Fibroblast of villous mesenchyme (primary cell): ENCODE measurements at places on chromosomes 1 and 21. TPM values are rescaled to one million over a fixed set of nuclear protein-coding genes. Genes with fewer than 3 reads are reported as not detected.
A peak's percentile ranks its signal among the peaks of the same experiment; 100 is the strongest.

The SHISA4 gene
- total RNA-seq, result 19.0 and 25.0 TPM in 2 replicates

- DNase-seq, result no peak
Observed at GRCh38 chr1:30719406-30720270, 3.7 kb downstream of the MATN1 start.

The CYP4B1 gene
- not detected in 2 replicates for total RNA-seq

DNA sequence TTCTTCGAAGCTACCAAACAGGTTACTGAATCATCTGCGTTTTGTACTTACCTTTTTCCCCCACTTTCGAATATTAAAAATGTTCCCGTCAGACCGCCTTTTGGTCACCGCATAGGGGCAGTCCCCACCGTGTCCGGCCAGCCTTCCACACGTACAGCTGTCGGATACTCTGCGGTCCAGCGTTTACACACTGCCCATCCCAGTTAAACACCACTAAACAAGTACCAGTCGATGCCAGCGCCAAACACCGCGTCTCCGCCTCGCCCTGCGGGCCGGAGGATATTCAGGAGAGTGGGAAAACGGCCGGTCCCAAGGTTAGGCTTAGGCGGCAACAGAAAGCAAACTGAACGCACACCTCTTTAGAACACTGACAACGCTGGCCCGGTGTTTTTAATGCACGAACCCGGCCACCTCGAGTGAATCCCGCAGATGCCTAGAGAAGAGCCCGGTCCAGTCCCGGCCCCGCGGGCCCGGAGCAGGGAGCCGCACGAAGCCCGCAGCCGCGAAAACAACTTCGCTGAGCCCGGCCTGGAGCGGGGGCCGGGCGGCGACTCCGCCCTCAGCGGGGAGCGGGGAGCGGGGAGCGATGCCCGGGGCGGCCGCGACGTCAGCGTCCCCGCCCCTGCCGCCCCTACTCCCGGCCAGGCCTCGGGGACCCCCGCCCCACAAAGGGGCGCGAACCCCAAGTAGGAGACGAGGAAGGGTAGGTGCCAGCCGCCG is 730 bp upstream of the PHF13 start:
- DNase-seq, result peak; percentile 55

GRCh38 chr1:78277253-78277652 is 213.5 kb upstream of the PTGFR start:
- peak; percentile 29 for DNase-seq

- peak; percentile 24 for DNase-seq
Observed at GRCh38 chr21:26933448-26933847, 33.4 kb downstream of the ADAMTS5 start.

DNA sequence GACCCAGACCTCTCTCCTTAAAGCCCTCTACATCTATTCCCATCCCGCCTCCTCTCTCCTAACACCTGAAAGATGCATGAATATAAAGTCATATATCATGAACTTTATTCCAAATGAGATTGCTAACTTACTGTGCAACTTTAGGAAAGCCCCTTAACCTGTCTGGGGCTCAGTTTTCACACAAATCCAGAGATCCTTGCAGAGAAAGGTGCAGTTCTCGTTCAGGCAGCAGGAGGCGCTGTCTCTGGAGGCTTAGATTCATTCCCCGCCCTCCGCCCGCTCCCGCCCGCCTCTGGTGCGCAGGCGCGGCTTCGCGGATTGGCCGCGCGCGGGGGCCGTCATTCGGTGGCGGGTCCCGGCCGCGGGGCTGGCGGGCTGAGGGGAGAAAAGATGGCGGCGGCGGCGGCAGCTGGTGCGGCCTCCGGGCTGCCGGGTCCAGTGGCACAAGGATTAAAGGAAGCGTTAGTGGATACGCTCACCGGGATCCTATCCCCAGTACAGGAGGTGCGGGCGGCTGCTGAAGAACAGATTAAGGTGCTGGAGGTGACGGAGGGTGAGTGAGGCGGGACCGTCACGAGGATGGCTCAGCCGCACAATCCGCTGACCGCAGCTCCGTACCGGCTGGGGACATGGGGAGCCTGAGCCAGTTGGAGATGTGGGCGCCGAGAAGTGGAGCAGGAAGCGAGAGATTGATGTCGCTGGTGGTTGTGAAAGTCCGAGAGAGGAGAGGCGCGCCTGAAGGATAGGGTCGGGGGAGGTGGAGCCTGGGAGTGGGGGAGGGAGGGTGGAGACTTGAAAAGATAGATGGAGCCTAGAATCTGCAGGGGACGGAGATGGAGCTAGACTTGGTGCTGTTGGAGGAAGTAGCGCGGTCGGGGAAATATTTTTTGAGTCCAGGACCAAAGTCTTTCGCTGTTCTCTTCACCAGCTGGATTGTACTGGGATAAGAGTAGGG is at the start of gene IPO9:
Gene IPO9 (plus strand): TSS at position 338 of the 955 bp plus-strand sequence. CDS start 53 bp downstream, at position 391.
- peak; percentile 94 for DNase-seq

The FCGR3B gene
- not detected in 2 replicates for total RNA-seq

The SPRR1B gene
- total RNA-seq, result not detected in 2 replicates

The PDE9A gene
- total RNA-seq, result 3.9 and 9.5 TPM in 2 replicates

GRCh38 chr1:41791667-41792484 is 126.8 kb downstream of the HIVEP3 start:
- DNase-seq, result no peak

DNA sequence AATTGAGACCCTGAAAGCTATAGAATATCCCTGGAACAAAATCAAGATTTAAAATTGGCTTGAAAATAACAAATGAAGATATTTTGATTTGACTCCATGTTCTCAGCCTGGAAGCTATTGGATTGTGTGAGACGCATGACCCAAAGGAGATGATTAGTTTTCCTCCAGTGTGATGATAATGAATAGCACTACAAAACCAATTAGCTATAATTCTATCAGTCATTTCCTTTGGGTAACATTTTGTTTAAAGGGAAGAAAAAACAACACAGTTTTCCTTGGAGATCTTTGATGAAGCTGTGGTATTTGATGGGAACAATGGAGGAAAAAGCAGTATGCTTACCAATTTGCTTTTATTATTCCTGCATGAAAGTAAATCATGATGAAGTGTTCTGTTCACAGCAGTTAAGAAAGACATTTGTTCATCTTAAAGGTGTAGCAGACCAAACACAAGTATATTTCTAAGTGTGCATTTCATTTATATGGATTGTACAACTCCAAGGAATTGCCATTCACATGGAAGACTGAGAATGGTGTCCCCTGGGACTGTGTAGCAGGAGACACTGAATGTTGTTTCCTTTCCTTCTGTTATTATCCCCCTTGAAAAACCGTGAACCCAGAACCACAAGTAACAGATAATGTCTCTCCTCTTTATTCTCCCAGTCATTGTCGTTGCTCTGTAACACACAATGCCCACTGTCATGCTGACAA is 111.4 kb downstream of the CACHD1 start:
- no peak for DNase-seq

The SMCP gene
- total RNA-seq, result not detected in 2 replicates

DNA sequence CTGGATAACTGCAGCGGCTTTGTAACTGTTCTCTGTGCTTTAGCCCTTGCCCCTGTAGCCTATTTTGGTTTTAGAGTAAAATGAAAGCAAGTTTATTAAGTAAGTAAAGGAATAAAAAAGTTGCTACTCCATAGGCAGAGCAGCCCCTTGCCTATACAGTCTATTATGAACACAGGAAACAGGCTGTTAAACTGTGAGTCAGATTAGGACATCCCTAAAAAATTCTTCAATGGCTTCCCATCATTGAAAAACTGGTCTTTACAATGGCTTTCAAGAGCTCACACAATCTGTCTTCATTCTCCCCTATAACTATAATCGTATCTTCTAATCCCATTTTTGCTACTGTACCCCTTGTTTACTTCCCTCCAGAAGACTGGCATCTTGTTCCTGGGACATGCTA is 43.0 kb downstream of the ATG4C start:
- DNase-seq, result no peak

The STXBP3 gene
- total RNA-seq, result 39.9 and 79.5 TPM in 2 replicates

GRCh38 chr1:81525085-81525484 is 275.6 kb upstream of the ADGRL2 start:
- DNase-seq, result no peak

DNA sequence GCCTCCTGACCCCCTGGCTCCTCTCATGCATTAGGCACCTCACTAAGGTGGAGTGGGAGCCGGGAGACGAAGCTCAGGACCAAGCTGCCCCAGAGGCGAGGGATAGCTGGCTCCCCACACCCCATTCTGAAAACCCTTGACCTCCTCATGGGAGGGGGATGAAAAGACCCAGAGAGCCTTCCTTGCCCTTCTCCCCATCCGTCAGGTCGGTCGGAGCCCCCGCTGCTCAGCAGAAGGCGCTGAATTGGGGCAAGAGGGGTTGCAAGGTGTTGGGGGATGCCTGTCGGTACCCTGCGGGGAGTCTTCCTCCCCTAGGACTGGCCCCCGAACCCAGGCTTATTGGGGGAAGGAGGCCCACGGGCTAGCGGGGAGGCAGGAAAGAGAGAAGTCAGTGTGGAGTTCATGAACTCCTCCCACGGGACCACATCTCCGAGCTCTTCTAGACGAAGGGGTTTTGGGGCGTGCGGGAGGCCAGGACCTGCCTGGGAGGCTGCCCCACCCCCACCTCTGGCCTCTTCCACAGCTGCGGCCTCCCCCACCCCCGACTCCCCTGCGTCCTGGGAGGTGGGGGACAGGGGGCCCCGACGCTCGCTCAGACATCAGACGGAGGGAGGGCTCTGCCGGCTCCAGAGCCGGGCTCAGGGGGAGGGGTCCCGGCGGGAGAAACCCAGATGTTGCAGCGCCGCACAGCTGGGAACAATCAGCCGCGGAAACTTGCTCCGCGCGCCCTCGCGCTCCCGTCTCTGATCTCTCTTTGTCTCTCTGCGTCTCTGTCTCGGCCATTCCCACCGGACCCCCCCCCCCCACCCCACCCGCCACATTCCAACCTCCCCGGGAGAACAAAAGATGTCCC is 719 bp downstream of the MFAP2 start:
- DNase-seq, result peak; percentile 51

The CRP gene
- not detected in 2 replicates for total RNA-seq

- DNase-seq, result no peak
Observed at GRCh38 chr1:246691622-246692495, 32.4 kb upstream of the SCCPDH start.

The GBP6 gene
- total RNA-seq, result under 0.01 TPM in 1 of 2 replicates, not detected in the other

DNA sequence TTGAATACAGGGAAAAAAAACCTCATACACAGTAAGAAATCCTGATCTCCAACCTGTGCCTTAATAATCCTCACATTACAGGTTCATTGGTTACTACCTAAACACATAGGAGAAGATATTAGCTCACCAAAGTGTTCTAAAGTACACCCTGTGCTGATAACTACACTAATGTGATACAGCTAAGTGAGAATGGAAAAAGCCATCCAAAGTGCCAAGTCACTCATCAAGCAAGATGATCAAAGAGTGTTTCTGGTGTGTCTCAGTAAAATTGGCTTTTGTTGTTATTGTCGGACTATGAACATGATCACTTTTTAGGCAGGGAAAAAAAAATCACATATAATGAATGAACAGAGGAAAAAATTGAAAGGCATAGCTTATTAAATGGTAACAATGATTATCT is 31.4 kb downstream of the EPS15 start:
- no peak for DNase-seq

DNA sequence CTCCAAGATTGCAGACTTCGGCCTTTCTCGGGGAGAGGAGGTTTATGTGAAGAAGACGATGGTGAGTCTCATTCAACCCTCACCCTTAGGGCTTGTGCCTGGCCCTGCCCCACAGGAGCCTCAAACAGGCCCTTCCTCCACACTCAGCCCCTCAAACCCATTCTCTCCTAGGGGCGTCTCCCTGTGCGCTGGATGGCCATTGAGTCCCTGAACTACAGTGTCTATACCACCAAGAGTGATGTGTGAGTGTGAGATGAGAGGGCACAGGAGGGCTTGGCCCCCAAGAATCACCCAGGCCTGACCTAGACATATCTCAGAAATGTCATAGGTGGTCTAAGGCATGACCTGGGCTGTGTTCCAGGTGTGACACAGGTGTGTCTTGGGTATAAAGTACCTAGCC is 18.3 kb upstream of the MPL start:
- DNase-seq, result no peak

DNA sequence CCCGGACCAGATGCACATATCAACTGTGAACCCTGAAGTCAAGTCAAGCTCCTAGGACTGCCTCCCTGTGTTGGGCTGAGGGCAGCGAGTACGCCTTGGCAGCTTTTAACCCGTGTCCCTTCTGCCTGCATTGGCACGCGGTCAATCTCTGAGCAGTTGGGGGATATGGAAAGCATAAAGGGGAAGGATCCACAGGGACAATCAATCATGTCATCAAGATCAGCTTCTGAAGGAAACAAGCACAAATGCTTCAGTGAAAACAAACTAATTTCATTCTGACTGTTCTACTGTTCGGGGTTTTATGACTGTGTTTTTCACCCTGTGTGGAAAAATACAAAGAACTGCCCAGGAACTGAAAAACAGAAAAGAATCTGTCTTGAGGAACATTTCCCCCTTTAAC is 106.2 kb downstream of the RUNX1 start:
- no peak for DNase-seq

GRCh38 chr1:204989266-204990058 is 53.5 kb upstream of the CNTN2 start:
- DNase-seq, result peak; percentile 60

The NBPF4 gene
- total RNA-seq, result under 0.01 TPM in 1 of 2 replicates, not detected in the other

DNA sequence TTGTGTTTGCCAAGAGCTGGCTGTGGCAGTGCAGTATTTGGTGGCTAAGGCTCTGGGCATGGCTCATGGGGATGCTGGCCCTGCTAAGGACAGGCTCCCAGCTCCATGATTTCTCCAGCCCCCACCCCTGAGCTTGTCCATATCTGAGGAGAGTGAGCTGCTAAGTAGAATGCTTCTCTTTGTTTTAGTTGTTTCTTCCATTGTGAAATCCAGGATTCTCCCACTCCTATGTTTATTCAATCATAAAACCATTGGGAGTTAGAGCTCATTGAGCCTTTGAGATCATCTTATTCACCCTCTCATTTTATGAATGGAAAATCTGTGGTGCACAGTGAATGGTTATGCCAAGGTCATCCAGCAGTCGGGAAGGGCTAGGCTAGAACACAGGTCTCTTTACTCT is 188.8 kb downstream of the TNR start:
- DNase-seq, result no peak

The DHX9 gene
- total RNA-seq, result 116 and 160 TPM in 2 replicates

DNA sequence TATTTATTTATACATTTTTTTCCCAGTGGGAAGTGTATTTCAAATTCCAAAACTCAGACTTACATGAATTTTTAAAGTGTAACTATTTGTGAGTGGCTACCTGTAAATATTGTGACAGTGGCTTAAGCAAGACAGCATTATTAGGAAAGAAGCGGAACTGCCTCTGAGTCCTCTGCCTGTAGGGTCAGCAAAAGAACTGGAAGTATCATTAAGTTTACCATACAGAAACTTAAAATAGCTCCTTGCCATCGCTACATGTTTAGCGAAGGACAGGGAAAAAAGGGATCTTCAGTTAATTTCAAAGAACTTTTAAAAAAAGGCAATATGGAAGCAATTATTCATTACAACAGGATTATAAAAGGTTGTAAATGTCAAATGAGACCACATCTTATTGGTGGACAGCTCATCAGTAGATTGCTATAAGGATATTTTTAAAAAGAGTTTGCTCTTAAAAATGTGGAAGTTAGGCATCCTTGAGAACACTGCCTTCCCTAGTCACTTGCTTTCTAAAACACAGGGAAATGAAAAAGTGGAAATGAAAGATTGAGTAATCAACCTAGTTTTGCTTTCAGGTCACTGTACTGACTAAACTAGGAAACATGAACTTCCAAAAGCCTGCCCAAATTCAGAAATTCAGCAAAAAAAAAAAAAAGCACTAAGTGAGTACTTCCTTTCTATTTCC is 39.2 kb downstream of the NSL1 start:
- peak; percentile 57 for DNase-seq

The FAM78B gene
- total RNA-seq, result not detected in 2 replicates
